ENCODE measurements at places on chromosomes 5 and 9. TPM values are rescaled to one million over a fixed set of nuclear protein-coding genes. Genes with fewer than 3 reads are reported as not detected.
A peak's percentile ranks its signal among the peaks of the same experiment; 100 is the strongest.

- no peak overlapping the region for H3K4me3 ChIP-seq
- no peak overlapping the region for H3K27ac ChIP-seq
- no peaks in the 10 kb centered on the region for H3K4me1 ChIP-seq
- no peak for DNase-seq
These were observed 368.7 kb downstream of the BNC2 start for GRCh38 chr9:16501726-16502125.

DNA sequence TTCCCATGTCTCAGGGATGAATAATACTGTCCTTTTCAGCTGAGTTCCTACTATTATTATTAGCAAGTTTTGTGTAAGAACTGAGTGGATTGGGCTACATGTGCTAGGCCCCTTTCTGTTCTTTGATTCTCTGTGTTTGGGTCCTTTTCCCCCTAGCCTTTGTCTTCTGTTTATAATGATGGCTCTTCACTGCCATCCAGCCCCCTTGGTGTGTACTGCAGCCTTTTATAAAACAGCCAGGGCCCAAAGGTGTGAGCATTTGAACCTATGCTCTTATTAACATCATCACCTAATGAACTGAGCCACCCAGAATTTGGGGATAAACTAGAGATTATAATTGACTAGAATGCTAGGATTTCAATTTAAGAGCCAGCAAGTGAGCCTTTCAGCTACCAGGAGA is 52.6 kb downstream of the PLAC8L1 start:
- H3K36me3 ChIP-seq = no peaks in the 10 kb centered on the region
- no peak for DNase-seq
- no peaks in the 10 kb centered on the region for H3K27me3 ChIP-seq
- no peak overlapping the region for H3K27ac ChIP-seq
- H3K4me3 ChIP-seq = no peak overlapping the region

DNA sequence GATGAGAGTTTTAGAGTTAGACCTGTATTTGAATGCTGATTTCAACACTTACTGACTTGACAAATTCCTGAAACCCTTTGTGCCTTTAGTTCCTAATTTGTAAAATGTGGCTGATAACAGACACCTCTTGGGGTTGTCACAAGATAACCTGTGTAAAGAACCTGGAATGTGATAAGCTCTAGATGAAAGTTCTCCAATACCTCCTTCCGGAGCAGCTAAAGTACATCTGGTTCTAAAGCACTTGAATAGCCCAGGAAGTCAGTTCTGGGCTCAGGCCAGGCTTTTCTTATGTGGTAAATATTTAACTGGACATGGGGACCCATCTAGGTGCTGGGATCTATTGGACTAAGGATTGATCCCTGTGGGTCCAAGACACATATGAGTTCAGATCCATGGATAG is 310.8 kb upstream of the ADAMTSL1 start:
- no peaks in the 10 kb centered on the region for H3K27me3 ChIP-seq
- DNase-seq = no peak
- H3K36me3 ChIP-seq = no peaks in the 10 kb centered on the region
- H3K4me3 ChIP-seq = no peak overlapping the region

- H3K27me3 ChIP-seq = no peaks in the 10 kb centered on the region
- H3K27ac ChIP-seq = no peak overlapping the region
- DNase-seq = peak; percentile 79
- no peaks in the 10 kb centered on the region for H3K36me3 ChIP-seq
- H3K4me1 ChIP-seq = no peaks in the 10 kb centered on the region
- H3K4me3 ChIP-seq = no peak overlapping the region
These were observed 79.4 kb downstream of the ESM1 start for GRCh38 chr5:54905942-54906537.

DNA sequence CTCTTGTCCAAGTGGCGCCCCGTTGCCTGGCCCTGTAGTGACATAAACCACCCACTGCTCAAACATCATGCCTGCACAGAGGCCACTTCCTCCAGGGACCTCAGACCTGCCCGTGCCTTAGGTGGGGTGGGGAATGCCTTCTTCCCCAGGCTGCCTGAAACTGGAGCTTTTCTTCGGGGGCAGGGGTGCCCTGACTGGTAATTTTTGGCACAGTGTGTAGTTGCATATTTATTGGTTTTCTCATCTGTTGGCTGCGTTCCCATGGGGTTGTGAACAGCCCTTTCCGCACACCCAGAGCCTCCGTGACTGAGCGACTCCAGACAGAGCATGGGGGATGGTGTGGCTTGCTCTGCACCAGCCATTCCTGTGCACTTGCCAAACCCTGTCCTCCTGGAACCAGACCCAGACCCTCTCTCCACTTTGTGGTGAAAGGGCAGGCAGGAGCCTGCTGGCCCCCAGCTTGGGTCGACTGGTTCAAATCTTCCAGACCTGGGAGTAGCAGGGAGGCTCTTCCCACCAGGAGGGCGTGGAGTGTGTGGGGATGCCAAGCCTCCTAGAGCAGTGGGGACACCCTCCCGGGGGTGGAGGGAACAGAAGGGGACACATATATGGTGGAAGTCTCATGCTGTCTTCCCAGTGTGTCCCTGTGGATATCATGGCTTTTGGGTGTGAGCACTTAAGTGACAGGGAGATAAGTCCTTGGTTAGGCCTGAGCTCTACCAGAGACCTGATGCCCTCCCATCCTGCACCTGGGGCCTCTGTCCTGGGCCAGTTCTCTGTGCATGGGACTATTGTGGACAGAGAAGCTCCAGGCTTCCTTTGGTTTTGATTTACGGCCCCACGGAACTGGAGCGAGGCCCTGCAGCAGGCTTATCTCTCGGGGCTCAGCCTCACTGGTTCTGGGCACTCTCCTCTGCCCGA is 39.6 kb downstream of the WNK2 start:
- H3K4me3 ChIP-seq = no peak overlapping the region
- no peak overlapping the region for H3K27ac ChIP-seq
- no peaks in the 10 kb centered on the region for H3K36me3 ChIP-seq
- H3K27me3 ChIP-seq = no peaks in the 10 kb centered on the region

DNA sequence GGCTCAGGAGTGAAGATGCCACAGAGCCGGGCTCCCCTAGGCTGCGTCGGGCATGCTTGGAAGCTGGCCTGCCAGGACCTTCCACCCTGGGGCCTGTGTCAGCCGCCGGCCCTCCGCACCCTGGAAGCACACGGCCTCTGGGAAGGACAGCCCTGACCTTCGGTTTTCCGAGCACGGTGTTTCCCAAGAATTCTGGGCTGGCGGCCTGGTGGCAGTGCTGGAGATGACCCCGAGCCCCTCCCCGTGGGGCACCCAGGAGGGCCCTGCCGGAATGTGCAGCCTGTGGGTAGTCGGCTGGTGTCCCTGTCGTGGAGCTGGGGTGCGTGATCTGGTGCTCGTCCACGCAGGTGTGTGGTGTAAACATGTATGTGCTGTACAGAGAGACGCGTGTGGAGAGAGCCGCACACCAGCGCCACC is 113.1 kb downstream of the RXRA start:
- no peaks in the 10 kb centered on the region for H3K27me3 ChIP-seq
- no peaks in the 10 kb centered on the region for H3K4me1 ChIP-seq
- no peak overlapping the region for H3K4me3 ChIP-seq

DNA sequence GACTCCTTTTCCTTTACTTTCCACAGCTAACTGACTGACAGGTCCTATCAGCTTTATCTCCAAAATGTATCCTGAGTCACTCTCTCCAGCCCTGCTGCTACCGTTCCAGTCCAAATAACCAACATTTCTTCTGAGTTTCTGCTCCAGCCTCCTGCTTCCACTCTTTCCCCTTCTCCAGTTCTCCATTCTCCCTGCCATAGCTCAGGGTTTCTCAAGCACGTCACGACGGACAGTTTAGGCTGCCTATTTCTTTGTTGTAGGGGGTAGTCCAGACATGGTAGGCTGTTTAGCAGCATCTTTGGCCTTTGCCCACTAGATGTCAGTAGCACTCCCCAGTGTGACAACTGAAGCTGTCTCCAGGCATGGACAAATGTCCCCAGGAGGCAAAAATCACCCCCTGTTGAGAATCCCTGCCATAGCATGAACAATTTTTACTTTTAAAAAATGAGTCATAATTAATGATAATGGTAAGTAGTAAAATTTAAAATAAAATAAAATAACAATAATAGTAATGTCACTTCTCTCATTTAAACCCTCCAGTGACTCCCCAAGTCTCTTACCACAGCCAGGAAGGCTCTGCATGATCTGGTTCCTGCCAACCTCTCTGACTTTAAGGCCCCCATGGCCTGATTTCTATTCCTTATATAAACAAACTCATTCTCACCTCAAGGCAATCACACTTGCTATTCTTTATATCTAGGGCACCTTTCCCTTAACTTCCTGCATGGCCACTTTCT is 105.4 kb upstream of the FER start:
- 0 out of 2 replicates have a peak, but pooled peaks cover 2% of the 10 kb centered on the region for H3K4me1 ChIP-seq
- H3K36me3 ChIP-seq = no peaks in the 10 kb centered on the region
- no peak overlapping the region for H3K27ac ChIP-seq
- no peak overlapping the region for H3K4me3 ChIP-seq
- H3K27me3 ChIP-seq = no peaks in the 10 kb centered on the region

GRCh38 chr5:79699763-79700400 is 10.2 kb downstream of the CMYA5 start:
- DNase-seq = no peak
- H3K4me3 ChIP-seq = no peak overlapping the region
- no peaks in the 10 kb centered on the region for H3K4me1 ChIP-seq
- no peaks in the 10 kb centered on the region for H3K36me3 ChIP-seq
- no peak overlapping the region for H3K27ac ChIP-seq
- no peaks in the 10 kb centered on the region for H3K27me3 ChIP-seq

- H3K27me3 ChIP-seq = no peaks in the 10 kb centered on the region
- no peak for DNase-seq
- 0 out of 2 replicates have a peak overlapping the region, but pooled peaks have one; percentile 98 for H3K4me3 ChIP-seq
- peaks cover 8% of the 10 kb centered on the region for H3K4me1 ChIP-seq
These were observed 2.4 kb downstream of the KIF2A start for GRCh38 chr5:62308439-62308838.

DNA sequence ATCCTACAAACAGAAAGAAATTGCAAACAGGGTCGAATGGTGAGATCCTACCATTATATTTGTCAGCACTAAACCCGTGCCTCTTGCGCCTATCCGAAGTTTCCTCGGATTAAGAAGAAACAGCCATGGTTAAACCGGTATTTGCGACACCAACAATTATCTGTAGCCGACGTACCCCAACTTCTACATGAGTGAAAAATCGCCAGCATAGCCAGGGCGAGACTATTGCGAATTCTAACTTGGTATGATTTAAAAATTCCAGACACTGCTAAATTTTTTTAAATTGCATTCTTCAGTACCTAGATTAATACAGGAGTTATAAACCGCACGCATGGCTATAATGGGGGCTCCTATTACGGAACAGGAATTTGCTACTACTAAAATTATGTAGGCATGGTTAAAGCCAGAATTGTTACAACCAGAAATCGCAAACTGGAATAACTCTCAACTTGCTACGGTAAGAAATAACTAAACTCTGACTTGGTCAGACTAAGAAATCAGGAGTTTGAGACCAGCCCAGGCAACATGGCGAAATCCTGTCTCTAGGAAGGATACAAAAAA is 25.3 kb upstream of the ANXA2R start:
- H3K4me3 ChIP-seq = peak overlapping the region; percentile 97
- peaks cover 7% of the 10 kb centered on the region for H3K4me1 ChIP-seq
- no peak overlapping the region for H3K27ac ChIP-seq

- no peaks in the 10 kb centered on the region for H3K36me3 ChIP-seq
- no peak overlapping the region for H3K27ac ChIP-seq
- H3K4me1 ChIP-seq = no peaks in the 10 kb centered on the region
- H3K27me3 ChIP-seq = no peaks in the 10 kb centered on the region
These were observed 58.1 kb upstream of the SPTLC1 start for GRCh38 chr9:92173318-92173717.

- no peaks in the 10 kb centered on the region for H3K27me3 ChIP-seq
- H3K4me1 ChIP-seq = no peaks in the 10 kb centered on the region
- H3K36me3 ChIP-seq = peaks cover 83% of the 10 kb centered on the region
- H3K27ac ChIP-seq = no peak overlapping the region
- no peak overlapping the region for H3K4me3 ChIP-seq
These were observed 28.0 kb upstream of the POMT1 start for GRCh38 chr9:131474711-131475110.

DNA sequence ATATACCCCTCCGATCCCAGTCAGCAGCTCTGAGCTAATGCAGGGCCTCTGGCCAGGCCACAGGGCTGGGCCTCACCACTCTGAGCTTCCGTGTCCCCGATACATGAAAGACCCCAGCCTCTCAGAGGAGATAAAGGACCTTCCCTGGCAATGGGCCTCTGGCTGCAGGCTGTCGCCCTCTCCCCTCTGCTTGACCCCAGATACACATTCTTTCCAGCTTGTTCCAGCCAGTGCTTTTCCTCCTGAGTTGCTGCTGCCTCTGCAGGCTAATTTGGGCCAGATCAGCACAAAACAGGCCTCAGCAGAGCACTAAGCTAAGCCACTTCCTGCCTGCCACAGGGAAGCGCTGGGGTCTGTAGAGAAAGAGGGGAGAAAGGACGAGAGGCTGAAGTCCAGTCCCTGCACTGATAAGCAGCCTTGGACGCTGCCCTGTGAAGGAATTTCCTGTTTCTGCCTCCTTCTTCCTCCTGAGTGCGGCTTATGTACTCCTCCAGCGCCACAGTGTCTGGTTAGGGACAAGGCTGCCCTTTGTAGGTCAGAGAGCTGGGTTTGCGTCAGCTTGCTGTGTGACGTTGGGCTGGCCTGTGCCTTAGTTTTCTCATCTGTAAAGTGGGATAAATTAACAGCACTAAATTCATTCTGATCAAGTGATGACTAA is 73.0 kb upstream of the IL17B start:
- no peak overlapping the region for H3K27ac ChIP-seq
- H3K4me1 ChIP-seq = peaks cover 5% of the 10 kb centered on the region
- no peaks in the 10 kb centered on the region for H3K36me3 ChIP-seq
- H3K4me3 ChIP-seq = no peak overlapping the region
- H3K27me3 ChIP-seq = no peaks in the 10 kb centered on the region
- no peak for DNase-seq

GRCh38 chr9:73683862-73684591 is 532.4 kb downstream of the ANXA1 start:
- H3K4me1 ChIP-seq = no peaks in the 10 kb centered on the region
- no peak overlapping the region for H3K4me3 ChIP-seq
- no peaks in the 10 kb centered on the region for H3K27me3 ChIP-seq
- no peaks in the 10 kb centered on the region for H3K36me3 ChIP-seq
- DNase-seq = peak; percentile 23

DNA sequence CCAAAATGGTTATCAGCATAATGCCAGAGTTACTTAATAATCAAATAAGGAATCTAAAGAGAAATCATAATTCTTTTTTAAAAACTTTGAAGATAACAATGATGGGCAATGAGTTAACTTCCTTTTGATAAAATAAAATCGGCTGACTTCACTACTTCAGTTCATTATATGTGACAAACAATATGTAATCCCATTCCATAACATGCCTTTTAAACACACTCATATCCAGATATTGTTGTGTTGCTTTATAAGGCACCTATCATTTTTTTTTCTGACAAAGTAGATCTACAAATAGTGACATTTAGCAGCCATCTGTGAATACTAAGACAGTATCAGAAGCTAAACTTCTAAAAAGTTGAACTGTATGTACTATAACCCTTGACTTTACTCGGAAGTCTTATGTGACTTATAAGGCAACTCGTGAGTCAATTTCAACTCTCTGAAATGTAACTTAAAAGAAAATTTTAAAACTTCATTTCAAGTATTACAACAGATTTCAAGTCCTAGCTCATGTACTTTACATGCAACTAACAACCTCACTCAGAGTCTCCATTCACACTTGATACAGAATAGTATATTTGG is 7.5 kb downstream of the ADAMTS6 start:
- H3K4me3 ChIP-seq = no peak overlapping the region
- DNase-seq = no peak
- no peak overlapping the region for H3K27ac ChIP-seq
- H3K36me3 ChIP-seq = no peaks in the 10 kb centered on the region

The GRM6 gene
- not detected for total RNA-seq

The PCDHGA6 gene
- 1.3 TPM for total RNA-seq

The PCDHA9 gene
- total RNA-seq = 0.36 TPM

The PCDH1 gene
- 101 TPM for total RNA-seq

The MEIKIN gene
- not detected for total RNA-seq

The CTXN3 gene
- not detected for total RNA-seq

The NPR2 gene
- 11.0 TPM for total RNA-seq

The CBY3 gene
- total RNA-seq = 1.4 TPM

Data from H1 (cell line).